ENCODE measurements at places on chromosomes 6 and 20. TPM values are rescaled to one million over a fixed set of nuclear protein-coding genes. Genes with fewer than 3 reads are reported as not detected.

GRCh38 chr6:71262914-71263313, 25.7 kb upstream of the OGFRL1 start:
- no peaks in the 10 kb centered on the region for H3K4me1 ChIP-seq
- H3K36me3 ChIP-seq = no peaks in the 10 kb centered on the region
- H3K27ac ChIP-seq = no peak overlapping the region
- H3K27me3 ChIP-seq = no peaks in the 10 kb centered on the region
- no peak overlapping the region for H3K4me3 ChIP-seq

The TXLNB gene
- total RNA-seq = 3.0 TPM

The CRISP3 gene
- 45.5 TPM for total RNA-seq

DNA sequence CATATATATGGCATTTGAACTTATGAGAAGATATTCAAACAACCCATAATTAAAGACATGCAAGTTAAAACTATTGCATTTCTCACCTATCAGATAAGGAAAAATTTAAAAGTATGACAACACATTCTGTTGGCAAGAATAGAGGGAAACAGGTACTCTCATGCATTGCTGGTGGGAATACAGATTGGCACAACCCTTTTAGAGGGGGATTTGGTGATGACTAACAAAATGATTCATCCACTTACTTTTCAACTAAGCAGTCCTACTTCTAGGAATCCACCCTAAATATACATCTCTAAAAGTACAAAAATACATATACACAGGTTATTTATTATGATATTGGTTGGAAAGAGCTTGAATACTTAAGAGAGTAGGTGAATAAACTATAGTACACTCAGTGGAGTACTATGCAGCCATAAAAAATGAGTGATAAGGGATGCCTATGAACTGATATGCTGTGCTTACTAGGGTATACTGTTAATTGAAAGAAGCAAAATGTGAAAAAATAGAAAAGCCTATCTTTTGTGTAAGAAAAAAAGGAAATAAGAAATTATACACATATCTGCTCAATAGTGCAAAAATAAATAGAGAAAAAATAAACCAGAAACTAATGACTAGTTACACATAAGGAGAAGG, 42.2 kb downstream of the ADAT2 start:
- no peaks in the 10 kb centered on the region for H3K27me3 ChIP-seq
- H3K36me3 ChIP-seq = no peaks in the 10 kb centered on the region
- H3K27ac ChIP-seq = no peak overlapping the region
- no peaks in the 10 kb centered on the region for H3K4me1 ChIP-seq
- DNase-seq = no peak
- no peak overlapping the region for H3K4me3 ChIP-seq

- no peaks in the 10 kb centered on the region for H3K4me1 ChIP-seq
- DNase-seq = peak; percentile 7
- no peaks in the 10 kb centered on the region for H3K27me3 ChIP-seq
- H3K4me3 ChIP-seq = no peak overlapping the region
- H3K36me3 ChIP-seq = no peaks in the 10 kb centered on the region
Observed at GRCh38 chr20:44071526-44072111, 115.4 kb downstream of the JPH2 start.

The PEX7 gene
- total RNA-seq = 6.7 TPM

DNA sequence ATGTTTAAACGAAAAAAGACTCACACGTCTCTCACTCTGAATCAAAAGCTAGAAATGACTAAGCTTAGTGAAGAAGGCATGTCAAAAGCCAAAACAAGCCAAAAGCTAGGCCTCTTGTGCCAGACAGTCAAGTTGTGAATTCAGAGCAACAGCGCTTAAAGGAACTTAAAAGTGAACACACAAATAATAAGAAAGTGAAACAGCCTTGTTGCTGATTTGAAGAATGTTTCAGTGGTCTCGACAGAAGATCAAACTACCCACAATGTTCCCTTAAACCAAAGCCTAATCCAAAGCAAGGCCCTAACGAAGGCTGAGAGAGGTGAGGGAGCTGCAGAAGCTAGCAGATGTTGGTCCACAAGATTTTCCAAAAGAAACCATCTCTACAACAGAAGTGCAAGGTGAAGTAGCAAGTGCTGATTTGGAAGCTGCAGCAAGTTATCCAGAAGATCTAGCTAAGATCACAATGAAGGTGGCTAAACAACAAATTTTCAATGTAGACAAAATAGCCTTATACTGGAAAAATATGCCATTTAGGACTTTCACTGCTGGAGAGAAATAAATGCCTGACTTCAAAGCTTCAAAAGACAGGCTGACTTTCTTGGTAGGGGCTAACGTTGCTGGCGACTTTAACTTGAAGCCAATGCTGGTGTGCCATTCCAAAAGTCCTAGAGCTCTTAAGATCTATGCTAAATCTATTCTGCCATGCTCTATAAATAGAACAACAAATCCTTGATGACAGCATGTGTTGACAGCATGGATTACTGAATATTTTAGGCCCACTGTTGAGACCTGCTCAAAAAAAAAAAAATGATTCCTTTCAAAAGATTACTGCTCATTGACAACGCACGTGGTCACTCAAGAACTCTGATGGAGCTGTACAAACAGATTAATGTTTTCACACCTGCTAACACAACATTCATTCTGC, 40.3 kb downstream of the SEC63 start:
- no peak for DNase-seq
- H3K27ac ChIP-seq = no peak overlapping the region
- no peaks in the 10 kb centered on the region for H3K36me3 ChIP-seq
- H3K27me3 ChIP-seq = no peaks in the 10 kb centered on the region
- H3K4me3 ChIP-seq = no peak overlapping the region

GRCh38 chr20:16885746-16886145, 137.6 kb downstream of the OTOR start:
- no peak overlapping the region for H3K27ac ChIP-seq
- H3K4me1 ChIP-seq = no peaks in the 10 kb centered on the region
- no peak for DNase-seq
- H3K27me3 ChIP-seq = no peaks in the 10 kb centered on the region
- no peak overlapping the region for H3K4me3 ChIP-seq
- no peaks in the 10 kb centered on the region for H3K36me3 ChIP-seq

GRCh38 chr6:4942673-4943009, 61.2 kb downstream of the RPP40 start:
- H3K4me3 ChIP-seq = no peak overlapping the region
- DNase-seq = no peak
- H3K27ac ChIP-seq = no peak overlapping the region
- H3K36me3 ChIP-seq = no peaks in the 10 kb centered on the region
- H3K4me1 ChIP-seq = peaks cover 9% of the 10 kb centered on the region
- no peaks in the 10 kb centered on the region for H3K27me3 ChIP-seq

DNA sequence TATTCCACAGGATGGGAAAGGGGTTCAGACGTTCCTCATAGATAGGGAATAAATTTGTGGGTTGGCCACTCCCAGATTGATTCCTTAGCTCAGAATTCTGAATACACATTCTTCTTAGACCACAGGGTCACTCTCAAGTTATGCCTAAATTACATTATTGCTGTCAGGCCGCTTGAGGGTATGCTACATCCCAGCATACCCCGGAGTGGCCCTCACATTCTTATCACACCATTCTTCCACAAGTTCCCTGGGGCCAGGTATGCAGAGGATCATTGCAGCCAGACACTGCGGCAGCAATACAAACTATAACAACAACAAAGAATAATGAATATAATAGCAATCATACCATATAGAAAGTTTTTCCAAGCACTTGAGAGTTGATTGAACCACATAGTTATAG, 237.9 kb upstream of the SOX4 start:
- H3K27me3 ChIP-seq = no peaks in the 10 kb centered on the region
- no peak overlapping the region for H3K27ac ChIP-seq
- H3K4me1 ChIP-seq = no peaks in the 10 kb centered on the region
- DNase-seq = no peak
- no peak overlapping the region for H3K4me3 ChIP-seq

The TPD52L2 gene
- total RNA-seq = 78.0 TPM

All from ovary (tissue), 10 donors.